ENCODE measurements at places on chromosomes 2 and 18. TPM values are rescaled to one million over a fixed set of nuclear protein-coding genes. Genes with fewer than 3 reads are reported as not detected.

DNA sequence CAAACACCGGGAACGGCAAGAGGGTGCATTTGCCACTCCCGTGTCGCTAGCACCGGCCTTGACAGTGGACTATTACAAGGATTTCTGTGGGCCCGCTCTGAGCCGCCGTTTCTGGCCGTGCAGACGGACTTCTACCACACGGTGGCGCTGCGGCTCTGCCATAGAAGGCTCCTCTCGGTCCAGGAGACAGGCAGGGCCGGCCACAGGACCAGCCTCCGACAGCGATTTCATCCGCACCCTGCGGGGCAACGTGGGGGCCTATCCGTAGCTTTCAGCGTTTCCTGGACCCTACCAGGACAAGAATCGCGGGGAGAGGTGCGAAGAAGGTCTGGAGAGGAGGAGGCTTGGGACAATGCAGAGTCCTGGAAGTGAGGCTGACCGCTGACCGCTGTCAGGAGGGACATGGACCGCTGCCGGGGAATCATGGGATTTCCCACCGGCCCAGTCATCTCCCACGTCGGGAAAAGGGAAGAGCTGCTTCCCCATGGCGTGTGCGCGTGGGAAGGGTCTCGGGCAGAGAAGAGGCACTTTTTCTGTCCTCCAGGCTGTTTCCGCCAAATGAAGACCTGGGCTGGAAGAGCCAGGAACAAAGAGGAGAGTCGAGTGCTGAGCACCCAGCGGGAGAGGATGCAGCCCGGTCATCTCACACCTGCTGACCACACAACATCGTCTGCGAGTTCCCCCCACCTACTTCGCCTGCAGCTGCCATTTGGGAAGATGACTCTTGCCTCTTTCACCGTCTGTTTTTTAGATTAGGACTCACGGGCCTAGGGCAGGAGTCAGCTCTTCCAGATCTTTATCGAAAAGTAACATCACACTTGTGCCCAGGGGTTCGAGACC lies 35.5 kb upstream of the HAAO start:
- peaks cover 24% of the 10 kb centered on the region for H3K4me1 ChIP-seq
- no peaks in the 10 kb centered on the region for H3K36me3 ChIP-seq
- no peaks in the 10 kb centered on the region for H3K27me3 ChIP-seq
- peak overlapping the region; percentile 65 for H3K27ac ChIP-seq

- H3K27ac ChIP-seq, result no peak overlapping the region
- H3K36me3 ChIP-seq, result no peaks in the 10 kb centered on the region
- no peaks in the 10 kb centered on the region for H3K4me1 ChIP-seq
- peak; percentile 47 for DNase-seq
Observed at GRCh38 chr2:67600222-67600871, 203.2 kb downstream of the ETAA1 start.

- H3K27ac ChIP-seq, result no peak overlapping the region
- H3K4me3 ChIP-seq, result no peak overlapping the region
- H3K36me3 ChIP-seq, result no peaks in the 10 kb centered on the region
- no peaks in the 10 kb centered on the region for H3K4me1 ChIP-seq
Observed at GRCh38 chr2:55768991-55769390, 75.3 kb upstream of the PNPT1 start.

DNA sequence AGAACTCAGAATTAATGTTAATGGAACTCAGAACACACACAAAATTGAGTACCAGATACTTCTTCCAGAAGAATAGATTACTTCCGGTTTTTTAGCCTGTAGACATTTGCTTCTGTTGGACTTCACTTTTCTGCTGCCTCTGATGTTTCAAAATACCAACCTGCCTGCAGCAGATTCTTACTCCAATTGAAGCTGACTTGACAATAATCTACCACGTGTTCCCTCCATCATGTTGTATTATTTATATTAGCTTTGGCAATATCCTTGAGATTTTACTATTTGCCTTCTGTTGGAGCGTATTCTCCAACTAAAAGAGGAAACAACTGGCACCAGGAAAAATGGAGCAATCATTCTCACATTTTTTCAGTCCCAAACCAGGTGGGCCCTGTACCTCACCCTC lies 3.1 kb upstream of the GORASP2 start:
- no peaks in the 10 kb centered on the region for H3K27me3 ChIP-seq
- no peak overlapping the region for H3K27ac ChIP-seq
- no peaks in the 10 kb centered on the region for H3K36me3 ChIP-seq
- no peak for DNase-seq

DNA sequence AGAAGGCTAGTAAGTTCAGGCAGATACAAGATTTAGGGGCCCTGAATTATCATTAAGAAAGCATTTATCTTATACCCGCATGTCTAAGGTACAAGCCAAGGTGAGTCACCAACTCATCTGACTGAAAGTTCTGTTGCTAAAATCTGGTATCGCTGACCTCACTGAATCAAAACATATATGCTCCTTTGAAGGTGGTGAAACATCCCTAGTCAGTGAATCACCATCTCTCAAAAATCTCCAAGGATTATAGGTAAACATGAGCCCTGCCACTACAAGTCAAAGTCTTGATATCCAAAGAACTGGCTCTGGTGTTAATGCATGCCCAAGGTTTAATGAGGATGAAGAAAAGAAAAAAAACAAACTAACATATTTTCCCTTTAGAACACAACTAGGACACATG lies 43.5 kb downstream of the IRS1 start:
- DNase-seq, result no peak
- peaks cover 10% of the 10 kb centered on the region for H3K4me1 ChIP-seq
- H3K36me3 ChIP-seq, result no peaks in the 10 kb centered on the region

GRCh38 chr2:219526320-219527075 lies 12.2 kb downstream of the ASIC4 start:
- H3K4me3 ChIP-seq, result no peak overlapping the region
- DNase-seq, result no peak
- no peaks in the 10 kb centered on the region for H3K27me3 ChIP-seq
- H3K4me1 ChIP-seq, result peaks cover 15% of the 10 kb centered on the region

GRCh38 chr2:96374211-96374951 lies 38.8 kb downstream of the NCAPH start:
- no peaks in the 10 kb centered on the region for H3K4me1 ChIP-seq
- H3K4me3 ChIP-seq, result no peak overlapping the region
- H3K27me3 ChIP-seq, result no peaks in the 10 kb centered on the region
- no peaks in the 10 kb centered on the region for H3K36me3 ChIP-seq
- peak; percentile 28 for DNase-seq
- H3K27ac ChIP-seq, result no peak overlapping the region

- no peak for DNase-seq
- no peaks in the 10 kb centered on the region for H3K27me3 ChIP-seq
- no peaks in the 10 kb centered on the region for H3K4me1 ChIP-seq
- H3K27ac ChIP-seq, result no peak overlapping the region
- no peaks in the 10 kb centered on the region for H3K36me3 ChIP-seq
- H3K4me3 ChIP-seq, result no peak overlapping the region
Observed at GRCh38 chr2:10260130-10260529, 42.6 kb upstream of the HPCAL1 start.

GRCh38 chr2:172095146-172095904 lies 7.4 kb downstream of the DLX2 start:
- peaks cover 14% of the 10 kb centered on the region for H3K4me1 ChIP-seq
- peak; percentile 61 for DNase-seq
- no peaks in the 10 kb centered on the region for H3K36me3 ChIP-seq

- no peaks in the 10 kb centered on the region for H3K27me3 ChIP-seq
- no peaks in the 10 kb centered on the region for H3K4me1 ChIP-seq
- H3K27ac ChIP-seq, result no peak overlapping the region
- no peak overlapping the region for H3K4me3 ChIP-seq
Observed at GRCh38 chr2:159926695-159927094, 128.7 kb upstream of the CD302 start.

- DNase-seq, result no peak
- H3K36me3 ChIP-seq, result no peaks in the 10 kb centered on the region
- H3K27me3 ChIP-seq, result no peaks in the 10 kb centered on the region
Observed at GRCh38 chr2:145760781-145761649, 1241.1 kb upstream of the ZEB2 start.

DNA sequence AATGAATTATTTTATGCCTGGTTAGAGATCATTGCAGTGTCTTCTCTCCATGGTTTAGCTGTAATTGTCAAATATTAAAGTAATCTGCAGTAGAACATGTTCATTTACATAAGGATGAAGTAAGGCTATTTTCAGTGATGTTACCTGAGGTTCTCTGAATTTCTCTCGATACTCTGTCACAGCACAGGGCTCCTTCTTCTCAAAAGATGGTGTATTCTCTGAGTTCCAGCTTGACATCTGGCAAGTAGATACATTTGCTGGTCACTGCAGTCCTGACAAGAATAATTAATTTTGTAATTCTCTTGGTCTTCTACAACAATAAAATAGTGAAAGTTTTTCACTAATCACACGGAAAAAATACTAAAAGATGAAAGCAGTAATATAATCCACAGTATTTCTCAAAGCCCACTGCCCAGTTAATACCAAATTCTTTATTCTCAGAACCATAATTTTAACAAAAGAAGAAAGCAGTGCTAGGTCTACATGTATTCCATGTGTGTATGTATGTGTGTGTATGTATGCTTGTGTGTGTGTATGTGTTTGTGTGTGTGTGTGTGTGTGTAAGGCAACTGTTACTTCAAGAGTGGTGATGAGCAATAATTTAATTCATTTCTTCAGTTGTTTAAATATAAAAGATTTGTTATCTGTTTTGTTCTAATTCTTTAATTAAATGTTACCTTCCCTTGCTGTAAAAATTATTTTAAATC lies 1165.5 kb upstream of the SLC39A10 start:
- H3K4me1 ChIP-seq, result no peaks in the 10 kb centered on the region
- H3K4me3 ChIP-seq, result no peak overlapping the region
- H3K27ac ChIP-seq, result no peak overlapping the region
- no peaks in the 10 kb centered on the region for H3K27me3 ChIP-seq
- no peaks in the 10 kb centered on the region for H3K36me3 ChIP-seq
- DNase-seq, result no peak

- no peak for DNase-seq
- H3K27ac ChIP-seq, result no peak overlapping the region
- H3K4me1 ChIP-seq, result no peaks in the 10 kb centered on the region
- H3K36me3 ChIP-seq, result no peaks in the 10 kb centered on the region
Observed at GRCh38 chr2:114007436-114007835, 117.5 kb downstream of the ACTR3 start.

DNA sequence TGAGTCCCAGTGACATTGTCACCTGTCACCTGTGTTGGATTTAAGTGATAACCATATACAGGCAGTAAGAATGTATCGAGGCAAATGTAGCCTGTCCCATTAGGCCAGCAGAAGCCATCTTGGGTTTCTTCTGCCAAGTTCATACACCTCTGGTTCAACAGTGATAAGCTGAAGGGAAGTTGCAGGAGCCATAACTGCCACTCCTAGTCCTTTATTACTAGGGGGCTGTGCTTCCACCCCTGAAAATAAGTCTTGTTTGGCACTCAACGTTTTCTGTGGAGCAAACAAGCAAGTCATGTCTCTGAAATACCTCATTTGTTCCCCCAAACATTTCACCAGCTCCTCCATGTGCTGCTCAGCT lies 58.1 kb upstream of the ALPP start:
- H3K27me3 ChIP-seq, result no peaks in the 10 kb centered on the region
- H3K27ac ChIP-seq, result no peak overlapping the region
- no peak overlapping the region for H3K4me3 ChIP-seq
- no peak for DNase-seq
- H3K36me3 ChIP-seq, result no peaks in the 10 kb centered on the region
- H3K4me1 ChIP-seq, result peaks cover 25% of the 10 kb centered on the region

DNA sequence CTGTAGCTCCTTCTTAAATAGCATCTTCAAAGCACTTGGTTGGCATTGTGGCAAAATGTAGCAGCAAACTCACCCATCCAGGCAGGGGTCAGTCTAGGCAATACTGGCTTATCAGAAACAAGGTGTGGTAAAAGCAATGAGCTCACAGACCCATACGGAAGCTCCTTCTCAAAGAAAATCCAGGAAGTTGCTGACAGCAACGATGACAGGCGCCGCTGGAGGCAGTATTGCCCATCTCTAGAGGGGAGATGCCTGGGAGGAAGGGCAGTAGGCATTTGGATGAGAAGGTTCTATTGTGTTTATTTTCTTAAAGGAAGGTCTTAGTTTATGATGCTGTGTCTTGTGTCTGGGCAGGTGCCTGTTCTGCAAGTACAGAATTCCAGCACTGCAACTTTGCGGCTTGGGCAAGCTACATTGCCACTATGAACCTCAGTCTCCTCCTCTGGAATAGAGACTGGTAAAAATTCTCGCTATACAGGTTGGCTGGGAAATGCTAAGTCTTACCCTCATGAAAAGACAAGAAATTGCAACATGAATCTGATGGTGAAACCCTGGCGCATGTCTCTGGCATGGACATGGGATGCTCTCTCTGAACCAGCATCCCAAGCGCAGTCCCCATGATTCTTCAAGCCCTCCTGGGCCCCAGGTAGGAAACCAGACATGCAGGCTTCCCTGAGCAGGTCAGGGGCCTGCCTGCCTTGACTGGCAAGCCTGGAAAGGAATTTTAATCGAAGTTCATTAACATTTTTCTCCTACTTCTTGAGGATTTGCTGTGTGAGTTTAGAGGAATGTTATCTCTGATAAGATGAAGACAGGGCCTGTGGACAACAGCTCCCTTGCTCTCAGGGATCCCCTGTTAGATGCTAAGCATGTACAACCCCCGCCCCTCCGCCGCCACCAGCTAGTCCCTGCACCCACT lies 156.0 kb downstream of the TFCP2L1 start:
- no peaks in the 10 kb centered on the region for H3K27me3 ChIP-seq
- no peak overlapping the region for H3K27ac ChIP-seq
- no peak overlapping the region for H3K4me3 ChIP-seq
- no peaks in the 10 kb centered on the region for H3K4me1 ChIP-seq
- no peaks in the 10 kb centered on the region for H3K36me3 ChIP-seq

DNA sequence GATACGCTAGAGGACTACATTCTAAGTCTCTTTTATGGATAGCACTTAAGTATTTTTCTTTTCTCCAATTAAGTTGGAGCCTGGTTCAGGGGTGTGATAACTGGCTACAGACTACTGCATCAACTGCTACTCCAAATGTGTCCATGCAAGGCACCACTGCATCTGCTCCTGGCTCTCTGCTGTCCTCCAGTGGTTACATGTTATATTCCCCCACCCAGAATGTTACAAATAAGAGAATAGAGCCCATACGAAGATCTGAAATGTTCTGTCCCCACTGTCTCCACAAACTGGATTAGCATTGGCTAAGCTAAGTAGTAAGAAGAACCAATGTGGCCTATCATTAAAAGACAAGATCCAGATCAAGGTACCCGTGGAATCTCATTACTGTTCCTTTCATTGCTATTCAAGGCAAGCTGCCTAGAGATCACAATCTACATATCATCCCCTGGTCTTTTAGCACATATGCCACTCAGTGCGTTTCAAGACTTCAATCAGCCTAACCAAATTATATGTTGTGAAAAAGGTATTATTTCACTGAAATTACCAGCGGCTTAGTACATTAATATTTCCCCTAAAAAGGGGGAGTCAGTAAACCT lies 308.3 kb upstream of the SLC8A1 start:
- peak; percentile 70 for DNase-seq
- no peaks in the 10 kb centered on the region for H3K36me3 ChIP-seq
- no peaks in the 10 kb centered on the region for H3K27me3 ChIP-seq
- no peak overlapping the region for H3K4me3 ChIP-seq
- no peaks in the 10 kb centered on the region for H3K4me1 ChIP-seq

EGR4 gene
- 12.5 TPM for total RNA-seq

REL gene
- total RNA-seq, result 30.5 TPM

SULT1C2 gene
- 0.43 TPM for total RNA-seq

DHRS9 gene
- total RNA-seq, result 2.4 TPM

SIX3 gene
- 0.47 TPM for total RNA-seq

TM4SF20 gene
- total RNA-seq, result 2.2 TPM

CABYR gene
- 169 TPM for total RNA-seq

FOSL2 gene
- total RNA-seq, result 39.7 TPM

STAM2 gene
- total RNA-seq, result 35.7 TPM

C1GALT1C1L gene
- total RNA-seq, result 5.8 TPM

NAT8 gene
- not detected for total RNA-seq
